T47D (cell line): ENCODE measurements at places on chromosomes 4 and X.

DNA sequence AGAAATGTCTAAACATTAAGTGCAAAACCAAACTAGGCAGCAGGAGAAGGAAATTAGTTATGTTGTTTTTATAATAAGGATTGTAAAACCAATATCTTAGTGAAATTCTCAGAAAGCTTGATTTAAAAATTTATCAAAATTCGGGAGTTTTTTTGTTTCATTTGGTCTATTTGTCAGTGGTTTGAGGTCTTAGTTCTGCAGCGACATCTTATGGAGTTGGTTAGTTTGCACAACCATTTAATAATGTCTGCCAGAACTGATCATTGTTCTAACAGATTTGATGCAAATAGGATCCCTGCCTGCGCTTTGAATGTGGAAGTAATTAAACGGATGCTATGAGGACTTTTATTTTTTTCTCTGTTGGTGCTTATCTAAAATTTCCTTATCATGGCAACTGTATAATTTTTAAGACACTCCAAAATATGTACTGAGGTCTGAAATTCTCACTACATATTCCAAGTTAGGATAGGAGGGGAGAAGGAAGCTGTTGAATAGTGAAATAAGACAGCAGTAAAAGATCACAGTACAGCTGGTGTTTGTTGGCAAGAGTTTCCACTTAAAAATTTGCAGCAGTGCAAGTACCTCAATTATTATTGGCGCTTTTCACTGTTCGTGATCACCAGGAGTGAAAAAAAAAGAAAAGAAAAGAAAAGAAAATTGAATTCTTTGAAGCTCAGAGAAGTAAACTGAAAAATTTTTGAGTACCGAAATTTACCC, 2521.4 kb downstream of the ARAP2 start:
- peak; percentile 23 for DNase-seq

GRCh38 chr4:39731908-39732307, 34.0 kb downstream of the UBE2K start:
- DNase-seq = no peak

GRCh38 chr4:15131551-15131950, 129.3 kb downstream of the CPEB2 start:
- DNase-seq = no peak

- no peak for DNase-seq
Observed at GRCh38 chr4:37865450-37865849, 25.4 kb upstream of the TBC1D1 start.

- DNase-seq = no peak
Observed at GRCh38 chr4:96170198-96170597, 330.3 kb downstream of the PDHA2 start.

GRCh38 chrX:119602701-119603255, 3.4 kb downstream of the NKRF start:
- no peak for DNase-seq

GRCh38 chr4:158209825-158210807, at the start of gene TMEM144:
Gene TMEM144, plus strand, starts transcription at chr4:158210486. Its CDS starts 2,182 bp downstream, at chr4:158212668.
- peak; percentile 52 for DNase-seq

DNA sequence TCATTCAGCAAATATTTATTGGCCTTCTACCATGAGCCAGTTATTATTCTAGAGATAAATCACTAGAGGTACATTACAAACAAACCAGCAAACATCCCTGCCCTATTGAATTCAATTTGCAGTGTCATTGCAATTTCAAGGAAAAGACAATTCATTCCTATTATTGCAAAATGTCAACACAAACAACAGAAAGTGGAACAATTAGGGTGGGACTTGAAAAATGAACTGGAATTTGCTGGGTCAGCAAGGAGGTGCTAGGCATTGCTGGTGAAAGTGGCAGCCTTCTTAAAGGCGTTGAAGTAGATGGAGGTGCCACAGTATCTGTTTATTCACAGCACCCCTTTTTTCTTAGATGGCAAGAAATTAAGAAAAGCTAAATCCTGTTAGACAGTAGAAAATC, 224.0 kb upstream of the BMP3 start:
- DNase-seq = no peak

DNA sequence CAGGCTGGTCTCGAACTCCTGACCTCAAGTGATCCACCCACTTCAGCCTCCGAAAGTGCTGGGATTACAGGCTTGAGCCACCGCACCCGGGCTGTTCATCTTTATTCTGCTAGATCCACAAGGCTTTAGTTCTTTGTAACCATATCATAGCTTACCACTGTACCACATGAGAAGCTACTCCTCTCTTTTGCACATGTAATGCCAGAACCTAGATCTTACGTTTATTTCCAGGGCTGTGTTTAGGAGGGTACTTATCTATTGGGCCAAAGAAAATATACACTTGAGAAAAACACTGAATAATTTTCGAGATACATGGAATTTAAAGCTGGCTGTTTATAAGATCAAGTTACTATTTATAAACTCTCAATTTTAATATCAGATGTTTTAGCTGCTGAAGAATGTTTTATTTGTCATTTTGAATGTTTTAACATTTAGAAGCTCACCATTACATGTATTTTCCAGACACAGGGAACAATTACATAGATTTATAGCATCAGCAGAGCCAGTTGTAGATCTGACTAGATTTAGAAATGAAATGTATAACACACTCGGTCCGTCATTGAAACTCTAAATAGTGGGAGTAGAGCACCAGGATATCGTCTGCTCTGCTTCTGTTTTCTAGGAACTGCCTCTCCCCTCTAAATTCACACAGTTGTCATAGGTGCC, 155.3 kb upstream of the HAND2 start:
- DNase-seq = no peak

DNA sequence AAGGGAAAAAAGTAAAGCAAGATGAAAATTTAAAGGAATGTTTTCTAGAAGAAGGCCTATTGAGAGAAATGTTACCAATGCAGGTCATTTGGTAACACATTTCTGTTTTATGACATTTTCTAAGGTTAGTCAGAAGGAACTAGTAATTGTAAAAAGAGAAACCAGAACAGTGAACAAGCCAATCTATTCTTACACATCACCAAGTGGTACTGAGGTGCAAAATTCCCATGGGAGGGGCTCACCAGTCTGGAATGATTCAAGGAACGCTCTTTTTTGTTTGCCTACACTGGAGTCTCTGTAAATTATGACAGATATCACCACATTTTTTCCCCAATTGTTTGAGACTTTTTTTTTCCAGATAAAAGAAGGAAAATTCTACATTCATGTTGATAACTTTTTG, 404.7 kb upstream of the CNKSR2 start:
- no peak for DNase-seq

DNA sequence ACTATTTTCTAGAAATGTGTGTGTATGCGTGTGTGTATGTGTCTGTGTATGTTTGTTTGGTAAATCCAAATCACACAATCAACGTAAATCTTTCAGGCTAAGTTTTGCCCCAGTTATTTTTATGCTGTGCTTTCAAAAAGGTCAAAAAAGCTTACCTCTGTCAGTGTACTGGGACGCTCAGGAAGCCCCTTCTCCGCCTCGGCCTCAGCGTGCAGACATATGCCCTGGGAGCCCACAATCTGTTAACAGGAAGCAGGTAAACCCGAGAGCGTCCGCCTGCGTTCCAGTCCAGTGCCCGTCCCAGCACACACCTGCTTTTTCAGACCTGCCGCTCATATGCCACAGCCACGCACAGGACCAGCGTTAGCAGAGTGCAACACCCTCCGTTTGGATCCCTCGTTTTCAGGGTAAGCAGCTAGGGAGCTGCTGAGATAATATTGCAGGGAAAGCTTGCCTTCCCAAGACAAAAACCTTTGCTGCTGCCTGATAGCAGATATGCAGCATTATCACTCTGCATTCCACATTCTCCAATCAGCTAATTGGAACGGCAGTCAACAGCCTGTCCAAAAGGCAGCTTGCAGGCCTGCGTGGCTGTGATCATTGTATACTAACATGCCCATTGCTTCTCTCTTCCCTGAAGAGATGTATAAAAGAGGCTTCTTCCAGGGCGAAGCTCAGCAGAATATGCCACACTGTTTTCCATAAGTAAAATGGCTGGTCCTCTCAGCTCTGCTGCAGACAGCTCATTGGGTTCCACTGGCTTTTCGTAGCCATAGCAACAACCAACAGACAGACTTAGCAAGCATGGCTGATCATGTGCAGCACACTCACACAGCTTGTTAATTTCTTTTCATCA, at the start of gene SORBS2:
Gene SORBS2 (minus strand): TSS at position 686 of the 856 bp plus-strand sequence. CDS start 121,623 bp downstream, outside the sequence.
- DNase-seq = peak; percentile 37

DNA sequence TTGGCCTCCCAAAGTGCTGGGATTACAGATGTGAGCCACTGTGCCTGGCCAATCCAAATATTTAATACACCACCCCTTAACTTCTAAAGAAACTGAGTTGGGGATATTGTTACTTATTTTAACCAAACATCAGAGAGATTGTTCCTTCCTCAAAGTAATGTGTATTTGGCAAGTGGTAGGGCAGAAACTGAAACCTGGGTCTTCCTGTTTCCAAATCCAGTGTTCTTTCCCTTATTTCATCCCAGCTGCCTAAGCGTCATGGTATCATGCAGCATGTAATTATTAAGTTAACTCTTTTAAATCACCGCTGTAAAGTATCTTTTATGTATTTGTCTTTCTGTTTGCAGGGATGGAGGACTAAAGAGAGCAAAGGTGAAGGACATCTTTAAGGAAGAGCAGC, 68.4 kb downstream of the GPAT3 start:
- no peak for DNase-seq

DNA sequence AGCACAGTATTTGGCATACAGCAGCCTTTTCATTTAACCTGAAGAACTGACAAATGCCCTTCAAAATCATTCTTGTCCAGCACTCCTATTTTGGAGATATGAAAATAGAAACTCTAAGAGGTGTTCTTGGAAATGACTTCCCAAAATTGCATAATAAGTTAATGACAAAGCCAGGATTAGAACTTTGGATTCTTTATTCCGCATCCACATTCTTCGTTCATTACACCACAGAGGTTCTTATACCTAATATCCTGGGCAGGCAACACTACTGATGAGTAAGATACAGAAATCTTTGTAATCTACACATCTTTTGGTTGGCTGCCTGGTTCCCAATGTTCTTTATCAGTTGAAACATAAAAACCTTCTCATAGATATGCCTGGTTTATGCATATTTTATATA, 5.9 kb downstream of the COL25A1 start:
- no peak for DNase-seq

DNA sequence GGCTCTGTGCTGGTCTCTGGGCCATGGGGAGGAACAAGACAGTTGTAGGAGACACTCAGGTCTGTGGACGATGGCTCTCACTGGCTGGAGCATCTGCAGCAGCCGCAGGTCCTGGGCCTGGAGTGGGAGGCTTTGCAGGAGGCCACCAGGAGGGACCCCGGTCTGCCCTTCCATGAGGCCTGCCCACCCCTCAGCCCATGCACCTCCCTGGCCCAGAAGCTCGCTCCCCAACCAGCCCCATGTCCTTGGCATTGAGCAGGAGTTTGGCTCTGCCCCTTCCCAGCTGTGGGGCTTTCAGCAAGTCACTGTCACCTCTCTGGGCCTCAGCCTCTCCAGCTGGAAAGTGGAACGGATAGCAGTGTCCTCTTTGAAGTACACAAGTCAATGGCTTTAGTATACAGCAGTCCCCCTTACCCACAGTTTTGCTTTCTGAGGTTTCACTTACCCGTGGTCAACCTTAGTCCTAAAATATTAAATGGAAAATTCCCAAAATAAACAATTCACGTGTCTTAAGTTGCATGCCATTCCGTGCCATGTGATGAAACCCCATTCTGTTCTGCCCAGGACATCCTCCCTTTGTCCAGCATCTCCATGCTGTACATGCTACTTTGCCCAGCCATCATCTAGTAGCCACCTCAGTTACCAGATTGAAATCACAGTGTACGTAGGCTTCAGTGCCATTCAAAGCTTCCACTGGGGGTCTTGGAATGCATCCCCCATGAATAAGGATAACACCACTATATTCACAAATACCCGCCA, 104.0 kb downstream of the CPZ start:
- no peak for DNase-seq

DNA sequence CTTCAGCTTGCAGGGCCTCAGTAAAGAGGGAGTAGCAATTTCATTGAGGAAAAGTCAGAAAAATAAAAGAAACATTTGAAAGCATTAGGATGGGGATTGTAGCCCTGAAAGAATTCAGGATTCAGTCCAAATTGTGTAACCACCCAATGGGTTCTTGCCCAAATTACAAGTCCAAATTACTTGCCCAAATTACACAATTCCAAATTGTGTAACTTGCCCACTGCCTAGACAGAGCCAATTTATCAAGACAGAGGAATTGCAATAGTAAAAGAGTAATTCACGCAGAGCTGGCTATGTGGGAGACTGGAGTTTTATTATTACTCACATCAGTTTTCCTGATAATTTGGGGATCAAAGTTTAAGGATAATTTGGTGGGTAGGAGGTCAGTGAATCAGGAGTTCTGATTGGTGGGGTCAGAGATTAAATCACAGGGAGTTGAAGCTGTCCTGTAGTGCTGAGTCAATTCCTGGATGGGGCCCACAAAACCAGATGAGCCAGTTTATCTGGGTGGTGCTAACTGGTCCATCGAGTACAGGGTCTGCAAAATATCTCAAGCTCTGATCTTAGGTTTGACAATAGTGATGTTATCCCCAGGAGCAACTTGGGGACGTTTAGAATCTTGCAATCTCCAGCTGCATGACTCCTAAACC, 18.1 kb upstream of the PAGE5 start:
- DNase-seq = no peak

DNA sequence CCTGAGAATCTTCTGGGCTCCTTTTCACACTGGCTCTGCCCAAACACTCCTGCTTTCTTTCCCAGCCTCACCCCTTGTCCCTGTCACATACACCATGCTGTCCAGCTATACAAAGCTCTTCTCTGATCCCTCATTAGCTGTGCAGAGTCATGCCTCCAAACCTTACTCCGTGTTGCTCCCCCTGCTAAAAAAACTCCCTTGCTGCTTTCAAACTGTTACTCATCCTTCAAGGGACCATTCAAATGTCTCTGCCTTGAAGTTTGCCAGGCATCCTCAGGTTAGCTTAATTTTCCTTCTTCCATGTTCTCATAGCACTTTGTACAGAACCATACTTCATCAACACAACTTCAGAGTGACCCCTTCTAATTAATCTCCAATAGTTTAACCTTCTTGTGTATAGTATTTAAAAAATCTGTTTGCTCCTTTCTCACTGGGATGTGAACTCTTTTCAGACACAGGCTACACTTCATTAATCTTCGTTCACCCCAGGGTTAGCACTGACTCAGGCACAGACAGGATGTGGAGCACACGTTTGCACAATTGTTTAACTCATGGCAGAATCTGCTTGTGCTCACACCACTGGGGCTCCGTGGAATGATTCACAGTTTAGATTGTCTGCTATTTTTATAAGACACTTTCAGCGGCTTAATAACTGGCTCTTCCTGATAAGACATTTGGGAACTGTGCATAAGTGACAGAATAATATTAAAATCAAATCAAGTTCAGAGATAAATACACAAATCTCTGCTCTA, 21.4 kb upstream of the SEL1L3 start:
- DNase-seq = no peak

- peak; percentile 9 for DNase-seq
Observed at GRCh38 chrX:41889317-41890025, 33.9 kb downstream of the CASK start.

- no peak for DNase-seq
Observed at GRCh38 chr4:174973336-174973735, 55.2 kb downstream of the ADAM29 start.

DNA sequence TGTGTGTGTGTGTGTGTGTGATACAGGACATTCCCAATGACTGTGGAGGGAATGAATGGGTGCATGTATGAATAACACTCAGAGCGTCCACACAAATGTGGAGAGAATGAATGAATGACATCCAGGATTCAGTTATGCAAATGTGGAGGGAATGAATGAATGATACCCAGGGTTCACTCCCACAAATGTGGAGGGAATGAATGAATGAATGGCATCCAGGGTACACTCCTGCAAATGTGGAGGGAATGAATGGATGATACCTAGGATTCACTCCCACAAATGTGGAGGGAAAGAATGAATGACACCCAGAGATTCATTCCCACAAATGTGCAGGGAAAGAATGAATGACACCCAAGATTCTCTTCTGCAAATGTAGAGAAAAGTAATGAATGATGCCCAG, 36.0 kb upstream of the ASMTL start:
- DNase-seq = no peak
